Right cardiac atrium (tissue), 5 donors: ENCODE measurements at places on chromosomes 6 and 20.

DNA sequence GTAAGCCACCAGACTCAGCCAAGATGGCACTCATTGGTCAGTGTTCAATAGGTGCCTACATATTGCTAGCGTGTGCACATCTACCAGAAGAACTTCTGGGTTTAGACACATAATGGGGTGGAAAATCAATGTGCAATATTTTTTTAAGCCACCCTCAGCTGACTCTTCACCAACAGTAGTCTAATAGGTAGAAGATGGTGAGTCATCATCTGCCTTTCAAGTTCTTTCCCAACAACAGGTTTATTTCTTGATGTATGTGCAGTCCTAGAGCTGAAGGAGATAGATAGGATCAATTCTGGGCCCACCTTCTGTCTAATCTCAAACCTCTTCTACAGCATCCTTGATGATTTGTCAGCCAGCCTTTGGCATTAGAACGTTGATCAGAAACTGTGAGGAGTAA, 41.3 kb downstream of the IRAK1BP1 start:
- DNase-seq, result no peak

- no peak for DNase-seq
Measured at GRCh38 chr6:88679841-88680240, 283.6 kb downstream of the RNGTT start.

DNA sequence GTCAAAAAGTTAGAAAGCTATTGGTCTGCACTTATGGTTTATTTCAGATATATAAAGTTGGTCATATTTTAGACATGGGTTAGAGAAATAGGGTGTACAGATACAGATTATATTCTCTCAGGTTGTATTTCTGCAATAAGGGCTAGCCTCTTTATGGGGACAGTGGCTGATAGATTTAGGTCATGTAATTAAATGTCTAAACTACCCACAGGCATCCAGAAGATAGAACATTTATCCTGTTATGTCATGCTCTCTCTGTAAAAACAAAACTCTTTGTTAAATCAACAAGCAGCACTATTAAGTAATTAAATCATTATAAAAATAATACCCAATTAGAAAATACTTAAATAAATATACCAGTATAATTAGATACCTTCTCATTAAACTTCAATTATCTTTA, 612.6 kb upstream of the CITED2 start:
- DNase-seq, result no peak

DNA sequence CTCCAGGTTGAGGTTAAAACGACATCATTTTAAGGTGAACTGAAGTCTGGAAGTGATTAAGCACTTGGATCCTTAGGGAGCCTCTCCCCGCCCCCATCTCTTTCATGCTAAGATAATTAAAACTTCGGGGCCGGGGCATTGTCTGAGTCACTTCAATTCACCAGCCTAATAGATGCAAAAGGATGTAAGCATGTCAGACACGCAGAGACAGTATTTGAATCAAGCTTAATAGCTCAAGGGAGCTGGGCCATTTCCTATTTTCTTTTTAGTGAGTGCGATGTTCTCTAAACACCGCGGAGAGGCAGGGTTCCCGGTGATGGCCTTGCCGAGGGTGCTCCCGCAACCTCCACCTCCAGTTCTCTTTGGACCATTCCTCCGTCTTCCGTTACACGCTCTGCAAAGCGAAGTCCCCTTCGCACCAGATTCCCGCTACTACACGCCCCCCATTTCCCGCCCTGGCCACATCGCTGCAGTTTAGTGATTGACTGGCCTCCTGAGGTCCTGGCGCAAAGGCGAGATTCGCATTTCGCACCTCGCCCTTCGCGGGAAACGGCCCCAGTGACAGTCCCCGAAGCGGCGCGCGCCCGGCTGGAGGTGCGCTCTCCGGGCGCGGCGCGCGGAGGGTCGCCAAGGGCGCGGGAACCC, 516 bp upstream of the IRF4 start:
- no peak for DNase-seq

GRCh38 chr6:8245726-8246125, 143.4 kb upstream of the EEF1E1 start:
- no peak for DNase-seq

DNA sequence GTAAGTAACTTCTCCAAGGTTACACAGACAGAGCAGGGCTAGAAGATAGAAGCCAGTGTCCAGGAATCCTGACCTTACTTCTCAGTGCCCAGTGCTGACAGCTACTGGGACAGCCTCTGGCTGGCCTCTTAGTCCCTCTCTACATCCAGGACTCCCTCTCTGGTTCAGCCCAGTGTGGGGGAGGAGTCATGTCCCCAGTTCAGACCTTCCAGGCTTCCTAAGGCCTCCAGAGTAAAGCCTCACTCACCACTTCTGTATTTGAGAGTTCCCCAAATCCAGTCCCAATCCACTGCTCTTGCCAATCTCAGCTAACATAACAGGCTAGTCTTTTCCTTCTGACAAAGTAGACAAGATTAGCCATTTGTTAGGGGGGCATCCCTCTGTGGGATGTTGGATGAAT, 36.9 kb upstream of the EPB41L1 start:
- DNase-seq, result peak; percentile 87

- no peak for DNase-seq
Measured at GRCh38 chr6:130670142-130670541, 157.1 kb upstream of the SMLR1 start.

- DNase-seq, result peak; percentile 86
Measured at GRCh38 chr20:21607971-21608725, 94.3 kb upstream of the NKX2-2 start.
